ENCODE measurements at places on chromosomes 11 and 22. TPM values are rescaled to one million over a fixed set of nuclear protein-coding genes. Genes with fewer than 3 reads are reported as not detected.

The HYLS1 gene
- 3.3 TPM for total RNA-seq

The P2RY2 gene
- total RNA-seq, result 3.9 TPM

- peak; percentile 59 for DNase-seq
- no peaks in the 10 kb centered on the region for H3K27me3 ChIP-seq
- peak overlapping the region; percentile 19 for H3K27ac ChIP-seq
Measured at GRCh38 chr11:67267188-67268080, 1.2 kb downstream of the GRK2 start.

GRCh38 chr11:122786896-122787295 lies 51.4 kb upstream of the CRTAM start:
- H3K27me3 ChIP-seq, result no peaks in the 10 kb centered on the region
- no peak overlapping the region for H3K4me3 ChIP-seq
- no peak for DNase-seq
- H3K4me1 ChIP-seq, result no peaks in the 10 kb centered on the region

GRCh38 chr11:28417601-28418323 lies 309.6 kb downstream of the METTL15 start:
- no peaks in the 10 kb centered on the region for H3K4me1 ChIP-seq
- no peaks in the 10 kb centered on the region for H3K27me3 ChIP-seq
- no peaks in the 10 kb centered on the region for H3K36me3 ChIP-seq
- DNase-seq, result no peak

- no peak for DNase-seq
- no peak overlapping the region for H3K4me3 ChIP-seq
- H3K36me3 ChIP-seq, result no peaks in the 10 kb centered on the region
- no peak overlapping the region for H3K27ac ChIP-seq
Measured at GRCh38 chr22:43618517-43618916, 193.6 kb downstream of the EFCAB6 start.

- no peaks in the 10 kb centered on the region for H3K27me3 ChIP-seq
- H3K36me3 ChIP-seq, result no peaks in the 10 kb centered on the region
- DNase-seq, result no peak
- H3K27ac ChIP-seq, result no peak overlapping the region
- no peak overlapping the region for H3K4me3 ChIP-seq
- H3K4me1 ChIP-seq, result no peaks in the 10 kb centered on the region
Measured at GRCh38 chr11:127496165-127496564, 495.6 kb upstream of the KIRREL3 start.

GRCh38 chr11:133058501-133058900 lies 473.8 kb downstream of the OPCML start:
- no peaks in the 10 kb centered on the region for H3K27me3 ChIP-seq
- no peaks in the 10 kb centered on the region for H3K36me3 ChIP-seq
- no peaks in the 10 kb centered on the region for H3K4me1 ChIP-seq
- no peak for DNase-seq
- H3K4me3 ChIP-seq, result no peak overlapping the region

- no peaks in the 10 kb centered on the region for H3K4me1 ChIP-seq
- no peak overlapping the region for H3K27ac ChIP-seq
- no peaks in the 10 kb centered on the region for H3K27me3 ChIP-seq
- H3K36me3 ChIP-seq, result no peaks in the 10 kb centered on the region
Measured at GRCh38 chr11:97973352-97973857, 1047.3 kb upstream of the CNTN5 start.

GRCh38 chr11:93213622-93214021 lies 15.8 kb upstream of the SLC36A4 start:
- H3K4me3 ChIP-seq, result no peak overlapping the region
- no peaks in the 10 kb centered on the region for H3K4me1 ChIP-seq
- no peak for DNase-seq
- H3K36me3 ChIP-seq, result no peaks in the 10 kb centered on the region
- H3K27ac ChIP-seq, result no peak overlapping the region

DNA sequence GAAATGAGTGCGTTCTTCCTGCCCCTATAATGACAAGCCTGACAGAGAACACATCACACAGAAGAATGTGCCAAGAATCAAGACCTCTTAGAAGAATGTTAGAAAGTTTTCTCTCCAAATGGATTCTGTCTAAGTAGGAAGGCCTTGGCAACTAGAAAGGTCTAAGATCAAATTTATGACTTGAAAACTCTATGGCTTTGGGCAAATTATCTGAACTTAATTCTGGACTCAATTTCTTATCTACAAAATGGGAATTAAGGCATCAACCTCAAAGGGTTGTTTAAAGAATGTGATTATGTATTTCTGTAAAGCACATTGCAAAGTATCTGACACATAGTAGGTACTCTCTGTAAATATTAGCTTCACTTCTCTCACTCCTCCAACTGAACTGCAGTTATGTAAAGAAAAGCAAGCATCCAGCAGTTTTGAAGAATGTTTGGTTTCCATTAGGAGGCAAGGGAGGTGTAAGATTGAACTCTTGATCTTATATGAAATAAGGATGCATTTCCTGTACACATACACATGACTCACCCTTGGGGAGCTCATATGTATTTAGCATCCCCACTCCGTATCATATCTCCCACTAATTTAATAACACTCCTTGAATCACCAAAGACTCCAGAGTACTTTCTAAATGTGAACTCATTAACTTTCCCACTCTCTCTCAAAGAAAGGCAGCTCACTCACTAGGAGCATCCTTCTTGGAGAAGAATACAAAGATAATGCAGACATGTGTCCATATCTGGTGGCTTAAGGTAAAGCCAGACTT lies 77.6 kb downstream of the ETS1 start:
- H3K4me1 ChIP-seq, result peaks cover 6% of the 10 kb centered on the region
- no peak overlapping the region for H3K4me3 ChIP-seq
- no peaks in the 10 kb centered on the region for H3K36me3 ChIP-seq
- DNase-seq, result no peak
- H3K27me3 ChIP-seq, result no peaks in the 10 kb centered on the region

- H3K36me3 ChIP-seq, result no peaks in the 10 kb centered on the region
- no peaks in the 10 kb centered on the region for H3K4me1 ChIP-seq
- H3K27ac ChIP-seq, result no peak overlapping the region
- H3K27me3 ChIP-seq, result no peaks in the 10 kb centered on the region
Measured at GRCh38 chr11:110919241-110919922, 207.1 kb upstream of the ARHGAP20 start.

Measured in aorta (tissue), 5 donors.